Calu3 (cell line): ENCODE measurements at places on chromosomes 1 and 21. TPM values are rescaled to one million over a fixed set of nuclear protein-coding genes. Genes with fewer than 3 reads are reported as not detected.
A peak's percentile ranks its signal among the peaks of the same experiment; 100 is the strongest.

PER3 gene
- 3.7 and 3.8 TPM in 2 replicates for total RNA-seq

PGBD5 gene
- 27.4 and 37.8 TPM in 2 replicates for total RNA-seq

PPM1J gene
- total RNA-seq: 1.3 and 2.2 TPM in 2 replicates

C1QB gene
- not detected in 2 replicates for total RNA-seq

TMEM200B gene
- 0.15 TPM in 1 of 2 replicates, not detected in the other for total RNA-seq

IGSF21 gene
- not detected in 2 replicates for total RNA-seq

GLMP gene
- total RNA-seq: 31.0 and 39.7 TPM in 2 replicates

DENND2C gene
- total RNA-seq: 1.2 and 1.3 TPM in 2 replicates

OR2T29 gene
- not detected in 2 replicates for total RNA-seq

RBM15 gene
- total RNA-seq: 35.6 and 36.7 TPM in 2 replicates

TIPRL gene
- 36.6 and 41.6 TPM in 2 replicates for total RNA-seq

- no peaks in the 10 kb centered on the region for H3K27me3 ChIP-seq
- H3K4me3 ChIP-seq: no peak overlapping the region
- H3K36me3 ChIP-seq: no peaks in the 10 kb centered on the region
- no peaks in the 10 kb centered on the region for H3K4me1 ChIP-seq
These were observed 73.3 kb downstream of the IFI44 start for GRCh38 chr1:78722947-78723346.

- H3K4me1 ChIP-seq: no peaks in the 10 kb centered on the region
- DNase-seq: no peak
- no peaks in the 10 kb centered on the region for H3K36me3 ChIP-seq
- no peak overlapping the region for H3K27ac ChIP-seq
- H3K4me3 ChIP-seq: no peak overlapping the region
These were observed 71.5 kb upstream of the RGS2 start for GRCh38 chr1:192737306-192737705.

GRCh38 chr1:25435397-25436108 lies 4.9 kb downstream of the MACO1 start:
- DNase-seq: no peak
- H3K4me1 ChIP-seq: peaks cover 32% of the 10 kb centered on the region
- peaks cover 13% of the 10 kb centered on the region for H3K36me3 ChIP-seq
- no peak overlapping the region for H3K4me3 ChIP-seq
- H3K27me3 ChIP-seq: no peaks in the 10 kb centered on the region

GRCh38 chr1:151537112-151537511 lies 3.0 kb upstream of the TUFT1 start:
- DNase-seq: no peak
- H3K4me3 ChIP-seq: no peak overlapping the region
- H3K36me3 ChIP-seq: peaks cover 96% of the 10 kb centered on the region
- no peak overlapping the region for H3K27ac ChIP-seq
- no peaks in the 10 kb centered on the region for H3K27me3 ChIP-seq

- peaks cover 24% of the 10 kb centered on the region for H3K4me1 ChIP-seq
- H3K27ac ChIP-seq: no peak overlapping the region
- H3K36me3 ChIP-seq: peaks cover 13% of the 10 kb centered on the region
- DNase-seq: no peak
- H3K4me3 ChIP-seq: no peak overlapping the region
These were observed 6.2 kb downstream of the AHDC1 start for GRCh38 chr1:27597516-27598294.

DNA sequence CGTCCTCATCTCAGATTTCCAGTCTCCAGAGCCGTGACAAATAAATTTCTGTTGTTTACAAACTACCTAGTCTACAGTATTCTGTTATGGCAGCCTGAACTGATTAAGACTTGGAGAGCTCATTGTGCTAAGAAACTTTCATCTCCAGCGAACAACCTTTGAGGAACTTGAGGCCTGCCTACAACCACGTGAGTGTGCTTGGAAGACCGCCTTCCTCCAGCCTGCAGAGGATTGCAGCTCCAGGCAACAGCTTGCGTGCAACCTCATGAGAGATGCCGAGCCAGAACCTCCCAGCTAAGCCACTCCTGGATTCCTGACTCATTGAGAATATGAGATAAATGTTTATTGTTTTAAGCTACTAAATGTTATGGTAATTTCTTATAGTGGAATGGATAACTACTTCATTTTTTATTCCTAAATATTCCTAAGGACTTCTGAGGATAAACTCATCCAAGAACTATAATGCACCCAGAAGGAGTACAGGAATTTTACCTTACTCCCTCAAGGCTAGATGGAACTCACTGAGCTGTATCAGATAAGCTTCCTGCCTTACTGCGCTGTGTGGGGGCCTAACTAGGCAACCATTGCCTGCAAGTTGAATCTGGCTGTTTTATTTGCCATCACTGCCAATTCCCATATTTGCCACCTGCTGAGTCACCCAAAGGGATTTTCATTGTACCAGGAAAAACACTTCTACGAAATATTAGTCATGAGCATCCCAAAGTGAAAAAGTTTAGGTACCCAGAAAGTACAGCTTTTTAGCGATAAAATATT lies 17.6 kb downstream of the FAM177B start:
- H3K36me3 ChIP-seq: no peaks in the 10 kb centered on the region
- no peak overlapping the region for H3K27ac ChIP-seq
- no peaks in the 10 kb centered on the region for H3K27me3 ChIP-seq

GRCh38 chr1:243848165-243848857 lies 1.7 kb downstream of the AKT3 start:
- DNase-seq: no peak
- H3K36me3 ChIP-seq: peaks cover 29% of the 10 kb centered on the region
- peak overlapping the region; percentile 96 for H3K4me3 ChIP-seq

GRCh38 chr1:110067893-110068645 lies 2.4 kb downstream of the ALX3 start:
- no peak overlapping the region for H3K27ac ChIP-seq
- no peak for DNase-seq
- no peaks in the 10 kb centered on the region for H3K36me3 ChIP-seq
- H3K27me3 ChIP-seq: no peaks in the 10 kb centered on the region

DNA sequence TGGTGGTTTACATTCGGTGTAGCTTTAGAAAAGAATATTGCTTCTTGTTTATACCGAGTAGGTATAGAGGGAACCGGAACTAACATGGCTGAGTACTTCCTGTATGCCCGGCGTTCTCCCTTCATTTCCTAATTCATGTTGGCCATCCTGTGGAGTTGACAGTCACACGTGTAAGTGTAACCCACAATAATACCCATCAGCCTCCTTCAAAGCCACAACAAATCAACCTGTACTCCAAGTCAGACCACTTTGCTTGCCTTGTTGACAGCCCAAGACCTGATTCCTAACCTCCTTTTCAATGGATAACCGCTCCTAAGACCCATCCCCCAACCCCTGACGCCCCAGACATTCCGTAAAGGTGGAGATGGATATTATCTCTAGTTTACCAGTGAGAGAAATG lies 42.1 kb downstream of the UBE2U start:
- no peaks in the 10 kb centered on the region for H3K27me3 ChIP-seq
- no peak for DNase-seq
- H3K27ac ChIP-seq: peak overlapping the region; percentile 24
- H3K36me3 ChIP-seq: no peaks in the 10 kb centered on the region
- H3K4me1 ChIP-seq: peaks cover 20% of the 10 kb centered on the region

DNA sequence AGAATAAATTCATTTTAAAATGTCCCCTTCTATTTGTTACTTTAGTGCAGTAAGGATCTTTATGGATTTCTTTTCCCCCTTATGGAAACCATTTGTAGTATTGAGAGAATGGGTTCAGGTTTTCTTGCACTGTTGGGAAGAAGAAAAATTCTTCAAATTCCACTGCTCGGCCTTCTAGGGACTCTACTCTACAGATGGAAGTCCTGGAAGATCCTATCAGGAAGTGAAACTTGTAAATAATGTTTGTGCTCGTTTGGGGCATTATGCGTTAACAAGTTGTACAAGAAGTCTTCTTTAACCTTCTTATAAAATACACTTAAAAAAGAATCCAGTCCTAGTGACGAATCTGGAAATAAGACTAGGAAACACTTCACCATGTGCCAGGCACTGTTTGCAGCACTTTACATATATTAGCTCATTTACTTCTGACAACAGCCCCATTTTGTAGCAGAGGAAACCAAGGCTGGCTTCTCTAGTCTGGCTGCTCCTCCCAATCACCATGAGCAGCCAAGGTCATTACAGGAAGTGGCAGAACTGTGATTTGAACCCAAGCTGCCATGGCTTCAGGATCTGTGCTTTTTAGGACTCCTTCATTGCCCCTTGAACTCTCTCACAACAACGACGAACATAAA lies 11.8 kb downstream of the LRRC8D start:
- H3K27me3 ChIP-seq: no peaks in the 10 kb centered on the region
- peaks cover 13% of the 10 kb centered on the region for H3K4me1 ChIP-seq
- no peak overlapping the region for H3K27ac ChIP-seq
- no peak for DNase-seq
- no peak overlapping the region for H3K4me3 ChIP-seq

GRCh38 chr21:32975811-32976431 lies 49.8 kb upstream of the OLIG2 start:
- H3K27me3 ChIP-seq: peaks cover 79% of the 10 kb centered on the region
- no peaks in the 10 kb centered on the region for H3K36me3 ChIP-seq
- H3K4me1 ChIP-seq: no peaks in the 10 kb centered on the region
- no peak overlapping the region for H3K4me3 ChIP-seq
- H3K27ac ChIP-seq: no peak overlapping the region

GRCh38 chr1:33277488-33278084 lies 21.3 kb downstream of the ZNF362 start:
- H3K4me3 ChIP-seq: no peak overlapping the region
- no peak for DNase-seq
- H3K4me1 ChIP-seq: no peaks in the 10 kb centered on the region
- peaks cover 9% of the 10 kb centered on the region for H3K36me3 ChIP-seq

DNA sequence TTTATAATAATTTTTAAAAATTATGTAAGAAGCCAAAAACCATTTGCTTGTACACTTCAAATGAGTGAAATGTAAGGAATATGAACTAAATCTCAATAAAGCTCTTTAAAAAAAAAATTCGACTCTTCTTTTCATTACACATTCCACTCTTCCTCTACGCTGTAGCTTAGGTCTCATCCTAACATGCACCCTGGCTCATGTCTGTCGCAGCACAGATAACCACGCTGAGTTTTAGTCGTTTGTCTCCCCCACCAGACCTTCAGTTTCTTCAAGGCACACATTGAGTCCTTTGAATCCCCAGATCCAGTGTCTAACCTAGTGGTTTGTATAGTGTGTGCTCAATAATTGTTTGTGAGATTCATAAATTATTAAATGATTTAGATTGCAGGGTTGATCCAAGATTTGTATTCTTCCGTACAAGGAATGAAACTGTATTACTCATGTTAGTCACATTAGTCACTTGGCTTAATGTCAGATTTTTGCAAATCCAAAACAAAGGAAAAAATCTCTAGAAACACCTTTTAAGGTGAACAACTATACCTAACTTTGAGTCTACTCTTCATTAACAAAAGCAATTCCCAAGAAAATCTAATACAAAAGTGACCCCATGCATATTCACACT lies 57.3 kb downstream of the SLC25A24 start:
- no peak overlapping the region for H3K4me3 ChIP-seq
- H3K27me3 ChIP-seq: no peaks in the 10 kb centered on the region
- no peak for DNase-seq
- no peaks in the 10 kb centered on the region for H3K4me1 ChIP-seq
- H3K27ac ChIP-seq: no peak overlapping the region

- no peak overlapping the region for H3K4me3 ChIP-seq
- no peak for DNase-seq
- H3K27ac ChIP-seq: no peak overlapping the region
These were observed 1.8 kb upstream of the TTC34 start for GRCh38 chr1:2803086-2803930.

GRCh38 chr21:44416193-44416592 lies 39.1 kb upstream of the LRRC3 start:
- no peak for DNase-seq
- H3K27me3 ChIP-seq: peaks cover 15% of the 10 kb centered on the region
- H3K36me3 ChIP-seq: peaks cover 4% of the 10 kb centered on the region
- H3K4me1 ChIP-seq: no peaks in the 10 kb centered on the region
- H3K27ac ChIP-seq: no peak overlapping the region

GRCh38 chr21:20459838-20460237 lies 538.4 kb upstream of the NCAM2 start:
- DNase-seq: no peak
- no peak overlapping the region for H3K27ac ChIP-seq
- no peaks in the 10 kb centered on the region for H3K36me3 ChIP-seq
- H3K27me3 ChIP-seq: no peaks in the 10 kb centered on the region

GRCh38 chr1:219039682-219040154 lies 134.0 kb upstream of the LYPLAL1 start:
- H3K4me3 ChIP-seq: no peak overlapping the region
- H3K27me3 ChIP-seq: no peaks in the 10 kb centered on the region
- H3K27ac ChIP-seq: no peak overlapping the region

DNA sequence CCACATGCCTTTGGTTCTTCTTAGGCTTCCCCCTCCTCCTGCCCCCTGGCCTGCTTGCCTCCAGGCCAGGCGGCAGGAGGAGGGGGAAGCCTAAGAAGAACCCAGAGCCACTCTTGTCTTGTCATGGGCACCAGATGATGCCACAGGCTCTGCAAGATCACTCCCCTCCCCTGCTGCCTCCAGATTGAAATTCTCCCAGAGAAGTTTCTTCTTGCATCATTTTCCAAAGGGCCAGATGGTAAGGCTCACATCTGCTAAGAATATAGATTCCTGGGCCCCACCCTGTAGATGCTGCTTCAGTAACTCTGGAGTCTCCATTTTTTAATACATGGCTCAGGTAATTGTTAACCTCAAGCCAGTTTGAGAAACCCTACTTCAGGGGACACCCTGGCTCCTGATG lies 60.8 kb downstream of the FAM163A start:
- no peak overlapping the region for H3K27ac ChIP-seq
- DNase-seq: no peak
- H3K4me3 ChIP-seq: no peak overlapping the region
- H3K27me3 ChIP-seq: peaks cover 79% of the 10 kb centered on the region
- H3K4me1 ChIP-seq: no peaks in the 10 kb centered on the region

DNA sequence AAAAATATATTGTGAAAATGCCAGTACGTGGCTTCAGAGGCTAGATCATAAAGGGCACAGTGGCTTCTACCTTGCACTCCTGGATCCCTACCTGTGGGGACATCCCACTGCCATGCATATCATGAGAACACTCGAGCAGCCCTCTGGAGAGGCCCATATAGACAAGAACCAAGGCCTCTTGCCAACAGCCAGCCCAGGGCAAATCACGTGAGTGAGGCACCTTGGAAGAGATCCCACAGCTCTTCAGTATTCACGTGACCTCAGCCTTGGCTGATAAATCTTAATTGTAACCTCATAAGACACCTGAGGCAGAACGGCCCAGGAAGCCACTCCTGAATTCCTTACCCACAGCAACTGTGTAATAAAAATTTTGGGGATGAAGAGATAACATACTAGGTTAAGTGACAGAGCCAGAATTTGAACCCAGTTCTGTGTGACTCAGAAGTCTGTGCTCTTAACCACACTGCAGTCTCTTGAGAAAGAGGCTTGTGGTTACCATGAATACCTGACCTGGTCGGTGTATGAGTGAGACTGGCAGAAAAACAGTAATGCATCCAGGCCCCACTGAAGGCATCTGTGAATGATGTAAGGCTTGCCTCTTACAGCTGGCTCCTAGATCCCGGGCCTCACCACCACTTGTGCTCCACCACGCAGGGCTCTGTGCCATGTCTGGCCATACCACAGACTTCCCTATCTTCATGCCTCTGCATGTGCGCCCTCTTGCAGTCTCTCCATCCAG lies 6.9 kb upstream of the A3GALT2 start:
- no peaks in the 10 kb centered on the region for H3K27me3 ChIP-seq
- H3K27ac ChIP-seq: no peak overlapping the region
- H3K4me3 ChIP-seq: no peak overlapping the region
- no peak for DNase-seq
- no peaks in the 10 kb centered on the region for H3K4me1 ChIP-seq
